ENCODE measurements at places on chromosomes 11 and 22.

- no peak for DNase-seq
These were observed 9.0 kb downstream of the HMGXB4 start for GRCh38 chr22:35266277-35266676.

GRCh38 chr11:10080138-10080537, 213.9 kb downstream of the SBF2 start:
- DNase-seq = no peak

DNA sequence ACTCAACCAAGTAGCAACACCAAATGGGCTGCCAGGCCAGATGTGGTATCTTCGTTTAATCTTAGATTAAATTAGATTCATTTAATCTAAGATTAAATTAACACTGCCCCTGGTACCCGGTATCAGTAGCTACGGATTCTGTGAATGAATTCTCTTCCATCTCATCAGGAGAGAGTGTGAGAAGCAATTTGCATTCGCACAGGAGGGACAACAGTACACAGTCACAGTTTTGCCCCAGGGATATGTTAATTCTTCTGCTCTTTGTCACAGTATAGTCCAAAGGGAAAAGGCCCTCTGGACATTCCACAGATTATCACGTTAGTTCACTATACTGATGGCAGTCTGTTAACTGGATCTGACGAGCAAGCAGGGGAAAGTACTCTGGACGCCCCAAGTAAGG, 22.9 kb downstream of the ASCL2 start:
- DNase-seq = no peak

GRCh38 chr11:74092425-74092824, 78.4 kb downstream of the C2CD3 start:
- no peak for DNase-seq

GRCh38 chr11:96388891-96389719, 607 bp downstream of the CCDC82 start:
- DNase-seq = no peak

DNA sequence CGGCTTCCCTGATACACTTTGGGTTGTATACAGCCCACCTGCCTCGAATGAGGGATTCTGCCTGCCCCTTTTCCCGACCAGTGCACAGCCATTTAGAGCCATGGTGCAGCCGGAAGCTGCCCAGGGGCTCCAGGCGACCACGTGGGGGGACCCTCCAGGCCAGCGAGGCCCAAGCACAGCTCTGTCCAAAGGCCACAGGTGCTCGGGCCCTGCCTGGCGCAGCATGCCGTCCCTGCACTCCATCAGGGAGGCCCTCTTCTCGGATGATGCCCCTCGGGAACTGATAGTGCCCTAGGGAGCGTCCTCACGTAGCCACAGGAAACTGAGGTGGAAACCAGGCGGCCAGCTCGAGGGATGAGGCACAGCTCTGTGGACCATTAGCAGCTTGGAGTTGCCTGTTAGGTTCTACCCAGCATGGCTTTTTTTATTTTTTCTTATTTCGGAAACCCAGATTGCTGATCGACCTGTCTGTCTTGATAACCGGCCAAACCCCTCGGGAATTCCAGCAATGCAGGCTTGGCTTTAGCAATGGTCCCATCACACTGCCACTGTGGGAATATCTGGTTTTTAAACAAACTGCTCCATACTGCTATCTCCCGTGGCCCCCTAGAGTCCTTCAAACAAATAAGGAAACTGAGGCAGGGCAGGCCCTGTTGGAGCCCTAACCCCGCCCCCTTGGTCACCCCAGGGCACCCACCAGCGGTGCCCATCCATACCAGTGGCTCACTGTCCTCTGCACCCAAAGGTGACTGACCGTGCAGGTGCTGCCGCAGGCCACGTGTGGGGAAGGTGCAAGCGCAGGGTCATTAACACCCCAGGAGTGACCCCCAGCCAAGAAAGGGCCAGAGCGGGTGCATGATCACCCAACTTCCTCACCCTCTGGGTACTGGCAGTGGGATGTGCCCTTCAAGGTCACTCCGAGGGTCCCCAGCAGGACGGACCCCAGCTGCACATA, 8.0 kb downstream of the ANO1 start:
- no peak for DNase-seq

GRCh38 chr11:87444993-87445392, 407.3 kb downstream of the TMEM135 start:
- DNase-seq = no peak

DNA sequence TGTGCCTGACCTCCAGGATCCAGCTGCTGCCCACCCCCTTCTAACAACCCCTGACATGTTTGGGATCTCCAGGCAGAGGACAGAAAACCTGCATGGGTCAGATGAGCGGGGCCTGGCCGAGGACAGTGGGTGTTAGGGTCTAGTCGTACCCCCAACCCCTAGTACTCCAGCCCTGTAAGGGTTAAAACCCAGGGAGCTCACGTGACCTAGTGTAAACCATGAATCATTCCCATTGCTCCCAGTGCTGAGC, 89.1 kb upstream of the CRYBB3 start:
- DNase-seq = no peak

- DNase-seq = no peak
These were observed 5.8 kb downstream of the RPS19BP1 start for GRCh38 chr22:39526736-39527171.

DNA sequence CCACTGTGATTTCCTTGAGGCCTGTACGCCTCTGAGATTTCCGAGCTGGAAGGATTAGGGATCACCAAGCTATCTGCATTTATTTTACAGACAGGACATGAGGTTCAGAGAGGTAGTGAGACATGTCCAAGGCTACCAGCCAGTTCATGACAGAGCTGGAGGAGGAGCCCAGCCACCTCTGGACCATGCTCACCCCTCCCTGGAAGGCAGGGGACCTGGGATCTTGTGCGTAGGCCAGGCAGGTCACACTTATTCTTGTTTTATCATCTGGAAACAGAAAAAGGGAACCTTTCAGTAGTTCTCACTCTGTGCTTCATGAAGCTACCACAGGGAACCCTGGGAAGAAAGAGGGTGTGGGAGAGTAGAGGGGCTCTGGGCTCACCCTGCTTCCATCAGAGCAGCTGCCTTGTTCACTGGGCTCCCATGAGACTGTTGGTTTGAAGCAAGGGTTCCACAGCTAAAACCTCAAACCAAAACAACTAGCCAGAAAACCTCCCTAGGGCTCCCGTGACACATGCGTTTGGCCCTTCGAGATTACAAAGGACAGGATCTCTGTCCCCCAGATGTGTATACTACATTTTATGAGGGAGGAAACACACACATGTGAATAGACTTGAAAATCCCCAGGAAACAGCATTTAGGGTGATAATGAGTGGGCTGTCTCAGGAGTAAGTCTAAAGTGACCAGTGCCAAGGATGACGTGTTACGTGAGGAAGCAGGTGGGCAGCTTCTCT, 106.4 kb downstream of the DSCAML1 start:
- no peak for DNase-seq

DNA sequence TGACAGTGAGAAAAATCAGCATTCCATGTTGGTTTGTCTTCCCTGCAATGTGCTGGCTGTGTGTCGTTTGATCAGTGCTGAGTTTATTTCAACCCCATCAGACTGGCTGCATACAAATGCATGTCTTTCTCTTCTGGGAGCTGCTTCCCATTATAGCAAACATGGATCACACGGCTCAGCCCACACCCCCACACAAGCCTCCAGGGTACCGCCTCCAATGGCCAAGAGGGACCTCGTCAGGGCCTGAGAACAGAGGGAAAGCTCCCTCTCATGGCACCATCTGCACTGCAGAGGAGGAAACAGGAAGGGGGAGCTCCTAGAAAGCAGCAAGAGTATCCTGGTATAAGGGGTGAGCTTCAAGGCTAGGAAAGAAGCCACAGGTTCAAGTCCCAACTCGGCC, 214.2 kb downstream of the LARGE1 start:
- no peak for DNase-seq

DNA sequence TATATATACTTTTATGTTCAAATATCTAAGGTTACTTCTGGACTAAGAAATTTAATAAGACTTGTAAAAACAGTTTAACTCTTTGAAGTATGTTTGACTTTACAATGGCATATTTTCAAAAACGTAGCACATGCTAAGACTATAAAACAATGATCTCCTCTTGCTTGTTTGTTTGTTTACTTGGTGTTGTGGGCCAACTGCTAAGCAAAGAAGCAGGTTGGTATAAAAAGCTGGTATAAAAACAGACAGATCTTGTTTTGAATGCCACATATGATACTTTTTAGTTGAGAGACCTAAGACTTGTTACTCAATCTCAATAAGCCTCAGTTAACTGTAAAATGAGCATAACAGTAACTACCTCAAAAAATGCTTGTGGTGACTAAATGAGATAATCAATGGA, 1206.3 kb downstream of the LRRC4C start:
- no peak for DNase-seq

GRCh38 chr22:27994481-27995331, 75.7 kb upstream of the PITPNB start:
- DNase-seq = no peak
